Stimulated activated CD8-positive, alpha-beta memory T cell treated with anti-CD3 and anti-CD28 coated beads, Interleukin-15, amount 100 ng/mL, for 4 hours (primary cell): ENCODE measurements at places on chromosomes 2 and 18.

DNA sequence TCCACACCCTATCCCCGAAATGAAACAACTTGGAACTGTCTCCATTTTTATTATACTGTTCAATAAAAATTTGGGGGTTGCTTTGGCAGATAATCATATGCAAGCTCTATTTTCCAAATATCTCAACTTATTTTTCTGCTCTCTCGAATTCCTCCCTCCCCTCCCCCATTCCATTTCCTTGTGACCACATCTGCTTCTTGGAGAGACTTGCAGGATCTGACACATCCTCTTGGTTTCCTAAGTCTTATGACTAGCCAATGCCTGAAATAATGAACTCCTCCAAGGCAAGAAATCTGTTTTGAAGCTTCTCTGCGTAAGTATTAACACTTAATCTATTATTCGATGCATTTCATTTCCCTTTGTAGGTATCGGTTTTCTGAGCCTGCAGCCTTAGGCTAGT lies 16.1 kb downstream of the TGIF1 start:
- DNase-seq: no peak

- no peak for DNase-seq
Measured at GRCh38 chr2:74199871-74200305, 1.5 kb downstream of the MTHFD2 start.

- DNase-seq: no peak
Measured at GRCh38 chr2:229083606-229084340, 187.3 kb downstream of the PID1 start.

- DNase-seq: no peak
Measured at GRCh38 chr2:212547716-212548454, 9.3 kb upstream of the ERBB4 start.

- peak; percentile 59 for DNase-seq
Measured at GRCh38 chr2:112541315-112542122, 746 bp upstream of the POLR1B start.

DNA sequence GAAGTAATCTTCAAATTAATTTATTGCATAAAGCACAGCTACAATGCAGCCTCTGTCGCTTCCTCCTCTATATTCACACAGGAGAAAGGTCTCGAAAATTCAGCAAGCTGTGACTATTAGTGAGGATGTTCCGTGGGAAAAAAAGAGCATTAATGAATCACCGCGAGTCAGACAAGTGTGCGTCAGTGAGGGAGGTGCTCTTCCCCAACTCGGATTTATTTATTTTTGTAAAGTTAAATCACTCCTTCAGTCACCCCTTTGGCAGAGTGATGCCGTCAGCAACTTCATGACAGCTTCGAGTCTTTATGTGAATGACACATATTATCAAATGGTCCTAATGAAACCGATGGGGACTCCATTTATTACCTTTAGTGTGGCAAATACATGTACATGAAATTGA lies 648.9 kb upstream of the SALL3 start:
- no peak for DNase-seq

DNA sequence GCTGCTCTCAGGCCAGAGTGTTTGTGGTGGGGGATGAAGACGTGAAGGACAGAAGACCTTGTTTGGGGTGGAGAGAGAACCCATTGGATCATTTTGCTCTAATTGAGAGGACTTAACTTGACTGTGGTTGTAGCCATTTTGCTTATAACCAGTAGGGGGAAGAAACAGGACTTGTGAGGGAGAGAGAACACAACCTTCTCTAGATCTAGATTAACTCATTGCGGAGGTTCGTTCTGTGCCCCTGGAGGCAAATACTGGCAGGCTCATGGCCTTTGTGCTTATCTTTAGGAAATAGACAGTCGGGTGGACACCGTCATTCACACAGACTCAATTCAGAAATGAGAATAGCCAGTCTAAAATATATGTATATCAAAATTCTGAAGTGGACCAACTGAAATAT lies 147.0 kb upstream of the LHCGR start:
- no peak for DNase-seq

DNA sequence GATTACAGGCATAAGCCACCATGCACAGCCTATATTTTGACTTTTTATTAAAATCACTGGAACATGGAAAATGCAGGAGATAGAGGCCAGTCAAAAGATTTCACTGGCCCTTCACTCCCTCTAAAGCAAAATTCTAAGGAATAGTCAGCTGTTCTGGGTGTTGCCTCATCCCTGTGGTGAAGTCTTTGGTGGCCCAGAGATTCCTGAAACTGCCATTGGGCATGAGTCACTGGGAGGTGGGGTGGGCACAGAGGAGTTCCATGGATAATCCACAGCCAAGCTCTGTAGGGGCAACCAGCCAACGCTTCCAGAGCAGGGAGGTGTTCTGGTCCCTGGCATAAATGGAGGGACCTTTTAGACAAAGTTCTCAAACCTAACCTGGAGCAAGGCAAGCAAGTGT lies 89.7 kb upstream of the TTC39C start:
- DNase-seq: no peak

DNA sequence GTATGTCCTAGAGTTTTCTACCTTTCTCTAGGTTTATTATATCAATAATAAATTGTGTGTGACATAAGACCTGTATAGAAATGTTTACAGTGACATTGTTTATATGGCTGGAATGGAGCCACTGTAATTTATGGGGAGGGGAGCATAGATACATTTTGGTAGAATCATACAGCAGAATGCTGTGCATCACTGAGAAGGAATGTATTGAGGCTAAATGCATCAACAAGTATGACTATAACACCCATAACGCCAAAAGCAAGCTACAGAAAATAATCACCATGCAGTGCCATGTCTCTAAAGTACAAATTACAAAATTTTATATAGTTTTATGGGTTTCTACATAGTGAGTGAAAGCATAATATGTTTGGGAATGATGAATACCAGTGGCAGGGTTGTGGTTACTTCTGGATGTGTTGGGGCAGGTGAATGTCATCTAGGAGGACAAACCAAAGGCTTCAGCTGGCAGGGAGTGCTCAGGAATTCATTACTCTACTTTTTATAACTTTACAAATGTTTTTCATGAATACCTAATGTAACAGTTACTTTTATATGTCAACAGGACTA lies 226.0 kb upstream of the NETO1 start:
- no peak for DNase-seq

DNA sequence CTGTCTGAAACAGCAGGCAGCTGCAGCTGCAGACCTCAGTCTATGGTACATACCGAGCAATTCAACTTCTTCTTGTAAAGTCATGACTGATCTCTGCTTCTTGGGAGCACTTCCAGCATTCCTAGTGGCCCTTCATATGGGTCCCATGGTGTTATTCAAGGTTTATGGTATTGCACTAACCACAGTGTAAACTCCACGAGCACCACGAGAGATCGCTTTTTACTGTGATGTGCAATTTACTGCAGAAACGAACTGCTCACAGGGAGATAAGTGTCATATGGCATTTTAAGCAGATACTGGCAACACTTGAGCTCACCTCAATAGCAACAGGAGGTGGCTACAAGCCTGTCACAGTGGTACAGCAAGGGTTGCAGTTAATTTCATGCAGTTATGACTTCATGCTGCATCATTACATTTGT lies 38.6 kb upstream of the SH3BP4 start:
- DNase-seq: no peak

DNA sequence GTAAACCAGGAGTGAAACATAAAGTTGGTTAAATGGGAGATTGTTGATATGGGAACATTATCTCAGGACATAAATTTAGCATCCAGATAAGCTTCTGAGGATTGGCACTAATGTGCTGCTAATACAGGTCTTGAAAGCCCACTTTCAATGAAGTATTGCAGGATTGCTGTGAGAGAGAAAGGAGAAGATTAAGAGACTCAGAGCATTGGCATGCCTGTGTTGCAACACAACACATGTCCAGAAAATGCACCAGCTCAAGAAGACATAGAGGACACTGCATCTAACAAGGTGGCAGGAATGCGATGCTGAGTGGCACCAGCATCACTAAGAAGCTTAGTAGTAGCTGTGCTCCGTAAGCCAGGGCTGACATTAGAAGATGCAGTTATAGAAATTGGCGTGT lies 728.9 kb downstream of the SUCLG1 start:
- no peak for DNase-seq

GRCh38 chr2:2831633-2832032 lies 500.6 kb upstream of the MYT1L start:
- no peak for DNase-seq

GRCh38 chr18:50218432-50219197 lies 23.7 kb upstream of the MYO5B start:
- DNase-seq: no peak

DNA sequence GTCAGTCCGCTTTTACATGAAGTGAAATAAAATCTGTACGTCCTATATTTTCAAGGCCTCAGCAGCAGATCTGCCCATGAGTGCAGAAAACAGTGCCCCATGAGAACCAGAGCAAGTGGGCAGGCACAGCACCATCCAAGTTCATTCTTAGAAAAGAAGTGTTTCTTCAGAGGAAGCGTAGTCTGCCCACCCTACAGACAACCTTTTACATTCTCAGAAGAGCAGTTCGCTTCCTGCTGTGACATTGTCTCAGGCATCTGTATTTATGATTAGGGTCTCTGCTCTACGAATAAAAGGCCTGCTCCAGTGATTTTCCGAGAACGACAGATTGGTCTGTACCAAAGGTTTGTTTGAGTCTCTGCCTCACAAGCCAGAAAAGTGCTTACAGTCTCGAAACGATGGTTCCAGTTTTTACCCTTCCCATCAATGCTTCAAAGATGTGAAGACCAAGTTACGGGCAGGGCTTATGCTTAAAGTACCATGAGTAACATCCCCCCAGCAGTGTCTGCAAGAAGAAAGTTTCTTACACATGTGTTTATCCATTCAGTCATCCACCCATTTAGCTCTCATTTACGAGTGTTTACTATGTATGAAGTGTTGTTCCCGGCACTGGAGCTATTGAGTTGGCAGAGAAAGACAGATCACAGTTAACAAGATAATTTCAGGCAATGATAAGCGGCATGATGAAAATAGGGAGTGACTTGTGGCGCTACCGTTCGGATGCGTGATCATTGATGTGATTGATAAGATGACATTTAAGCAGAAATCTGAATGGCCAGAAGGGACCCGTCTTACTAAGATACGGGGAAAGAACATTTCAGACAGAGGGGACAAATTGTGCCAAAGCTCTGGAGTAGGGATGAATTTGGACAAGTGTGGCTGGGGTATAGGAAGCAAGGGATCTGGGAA lies 31.4 kb upstream of the CTLA4 start:
- DNase-seq: no peak

DNA sequence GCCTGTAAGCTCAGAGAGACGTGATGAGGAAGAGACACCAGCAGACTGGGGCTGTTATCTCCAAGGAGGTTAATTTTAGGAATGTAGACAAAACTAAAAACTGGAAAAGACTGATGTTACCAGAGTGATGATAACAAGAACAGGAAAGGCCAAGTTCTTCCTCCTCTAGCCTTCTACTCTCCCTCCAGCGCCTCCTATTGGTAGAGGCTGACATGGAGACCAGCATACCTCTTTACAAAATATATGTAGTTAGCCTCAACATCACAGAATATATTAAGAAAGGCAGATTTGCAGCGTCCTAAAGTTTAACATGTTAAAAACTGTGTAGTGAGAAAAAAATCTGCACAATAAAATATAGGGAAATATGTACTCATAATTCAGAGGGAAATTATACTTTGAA lies 66.0 kb downstream of the TCF4 start:
- no peak for DNase-seq

DNA sequence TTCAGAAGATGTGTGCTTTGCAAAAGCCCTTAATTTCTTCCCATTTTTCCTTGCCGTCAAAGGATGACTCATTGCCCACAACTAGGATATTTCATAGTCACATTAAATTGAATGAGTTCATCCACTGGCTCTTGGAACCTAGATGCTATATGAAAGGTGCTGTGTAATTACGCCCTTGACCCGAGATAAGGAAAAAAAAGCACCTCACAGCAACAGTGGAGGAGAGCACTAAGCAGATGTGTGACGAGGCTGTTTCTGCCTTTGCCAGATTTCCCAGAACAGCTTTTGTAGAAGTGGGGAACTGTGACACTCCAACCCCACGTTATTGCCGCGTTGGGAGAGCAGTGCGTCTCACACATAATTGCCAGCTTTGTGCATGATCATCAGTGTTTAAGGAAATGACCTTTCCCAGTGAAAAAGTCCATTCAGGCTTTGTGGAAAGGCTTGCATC lies 33.3 kb upstream of the TMEM87B start:
- no peak for DNase-seq

DNA sequence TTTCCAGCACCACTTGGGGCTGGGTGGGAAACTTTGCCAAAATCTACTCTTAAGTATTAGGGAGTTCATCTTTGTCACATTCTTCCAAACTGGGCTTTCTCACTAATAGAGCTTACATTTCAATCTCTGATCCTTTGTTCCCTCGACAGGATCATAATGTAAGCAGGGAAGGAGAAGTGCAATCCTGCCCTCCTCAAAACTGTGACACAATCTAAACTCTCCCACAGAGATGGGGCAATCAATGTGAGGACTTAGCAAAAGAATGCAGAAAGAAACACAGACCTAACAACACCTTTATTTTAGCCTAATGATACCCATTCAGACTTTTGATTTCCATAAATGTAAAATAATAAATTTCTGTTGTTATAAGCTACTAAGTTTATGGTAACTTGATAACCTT lies 40.8 kb downstream of the DSEL start:
- DNase-seq: no peak

DNA sequence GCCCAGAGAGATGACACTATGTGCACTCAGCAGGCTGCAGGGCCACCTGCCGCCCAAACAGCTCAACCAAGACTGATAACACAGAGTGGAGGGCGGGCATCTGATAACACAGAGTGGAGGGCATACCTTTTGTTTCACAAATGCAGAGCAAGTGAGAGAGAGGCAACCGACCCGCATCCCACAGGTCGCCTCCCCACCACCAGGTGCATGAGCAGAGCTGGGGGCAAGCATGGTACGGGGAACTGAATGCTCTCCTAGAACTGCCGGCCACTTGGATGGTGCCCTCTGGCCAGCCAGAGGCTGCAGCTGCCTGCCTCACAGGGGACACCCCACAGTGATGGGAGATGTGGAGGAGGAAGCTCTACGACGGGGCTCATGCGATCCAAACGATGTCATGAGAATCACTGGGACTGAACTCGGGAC lies 49.5 kb downstream of the ANO7 start:
- DNase-seq: no peak
